ENCODE measurements at places on chromosomes 12 and 14.

GRCh38 chr12:128687851-128688250, 135.9 kb downstream of the SLC15A4 start:
- DNase-seq: no peak

DNA sequence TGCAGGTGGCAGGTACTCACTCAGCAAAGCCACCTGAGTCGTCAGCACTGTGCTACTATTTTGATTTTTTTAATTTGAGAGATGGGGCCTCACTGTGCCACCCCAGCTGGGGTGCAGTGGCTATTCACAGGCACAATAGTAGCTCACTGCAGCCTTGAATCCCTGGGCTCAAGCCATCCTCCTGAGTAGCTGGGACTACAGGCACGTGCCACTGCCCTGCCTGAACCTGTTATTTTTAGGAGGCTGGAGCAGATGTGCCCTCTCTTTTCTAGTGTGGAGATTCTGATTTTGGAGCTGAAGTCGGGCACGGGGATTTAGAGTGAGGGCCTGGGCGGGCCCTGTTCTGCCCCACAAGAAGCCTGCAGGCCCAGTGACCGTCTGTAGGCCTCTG, 17.3 kb downstream of the SLC25A47 start:
- no peak for DNase-seq

DNA sequence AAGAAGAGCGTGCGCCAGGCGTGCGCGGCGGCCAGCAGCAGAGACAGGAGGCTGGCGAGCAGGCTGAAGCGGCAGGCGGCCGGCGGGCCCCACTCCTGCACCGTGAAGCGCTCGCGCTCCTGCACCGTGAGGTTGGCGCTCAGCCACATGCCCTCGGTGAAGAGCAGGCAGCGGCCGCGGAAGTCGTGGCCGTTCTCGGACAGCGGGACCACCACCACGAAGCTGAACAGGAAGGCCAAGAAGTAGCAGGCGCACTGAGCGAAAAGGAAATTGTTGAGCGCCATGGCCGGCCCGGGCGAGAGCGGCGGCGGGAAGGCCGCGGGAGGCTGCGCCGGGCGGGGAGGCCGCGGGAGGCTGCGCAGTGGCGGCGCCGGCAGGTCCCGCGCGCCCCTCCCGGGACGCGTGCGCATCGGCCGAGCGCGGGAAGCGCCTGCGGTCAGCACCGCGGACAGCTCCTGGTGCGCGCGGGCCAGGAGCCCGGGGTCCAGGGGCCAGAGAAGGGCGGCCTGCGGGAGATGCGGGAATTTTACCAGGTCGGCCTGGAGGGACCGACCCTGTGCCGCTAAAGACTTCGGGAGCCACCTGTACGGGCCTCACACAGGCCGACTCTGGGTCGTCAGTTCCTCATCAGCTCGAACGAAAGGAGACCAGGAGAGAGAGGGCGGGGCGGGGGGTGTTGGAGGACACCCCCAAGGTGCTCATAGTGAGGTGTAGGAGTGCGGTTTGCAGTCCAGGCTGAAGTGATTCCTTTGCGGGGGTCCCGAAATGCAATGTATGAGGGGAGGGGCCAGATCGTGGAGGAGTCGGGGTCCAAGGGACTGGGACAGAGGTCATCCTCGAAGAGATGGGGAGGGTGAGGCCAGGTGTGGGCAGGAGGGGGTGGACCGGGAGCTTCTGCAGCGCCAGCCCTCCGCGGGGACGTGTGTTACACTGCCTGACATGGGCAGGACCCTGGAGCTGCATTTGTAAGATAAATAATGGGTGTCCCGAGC, at the start of gene TMEM179:
Gene TMEM179 (minus strand): TSS at position 315 of the 992 bp plus-strand sequence. CDS start 31 bp downstream, at position 284.
- no peak for DNase-seq

- DNase-seq: peak; percentile 37
These were observed 16.7 kb upstream of the CD163L1 start for GRCh38 chr12:7460375-7461259.

DNA sequence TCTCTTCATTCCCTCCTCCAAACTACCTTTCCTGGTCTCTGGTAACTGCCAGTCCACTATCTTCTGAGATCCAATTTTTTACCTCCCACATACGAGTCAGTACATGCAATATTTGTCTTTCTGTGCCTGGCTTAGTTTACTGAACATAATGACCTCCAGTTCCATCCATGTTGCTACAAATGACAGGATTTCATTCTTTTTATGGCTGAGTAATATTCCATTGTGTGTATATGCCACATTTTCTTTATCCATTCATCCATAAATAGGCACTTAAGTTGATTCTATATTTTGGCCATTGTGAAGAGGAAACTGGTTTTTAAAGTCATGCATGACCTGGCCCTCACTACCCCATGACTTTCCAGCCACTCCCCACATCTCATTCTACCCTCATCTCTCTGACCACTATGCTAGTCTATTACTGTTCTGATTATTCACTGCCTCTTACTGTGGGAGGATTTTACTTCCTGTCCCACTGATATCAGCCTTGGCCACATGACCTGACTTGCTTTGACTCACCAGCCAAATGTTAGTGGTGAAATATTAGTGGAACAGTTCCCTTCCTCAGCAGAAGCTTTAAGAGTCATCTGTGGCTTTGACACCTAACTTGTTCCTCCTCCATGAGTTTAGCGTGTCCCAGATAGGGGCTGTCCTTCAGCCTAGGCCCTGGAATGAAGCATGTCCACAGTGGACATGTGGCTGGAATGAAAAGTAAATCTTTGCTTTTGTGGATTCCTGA, 52.2 kb downstream of the GOLGA5 start:
- DNase-seq: no peak

DNA sequence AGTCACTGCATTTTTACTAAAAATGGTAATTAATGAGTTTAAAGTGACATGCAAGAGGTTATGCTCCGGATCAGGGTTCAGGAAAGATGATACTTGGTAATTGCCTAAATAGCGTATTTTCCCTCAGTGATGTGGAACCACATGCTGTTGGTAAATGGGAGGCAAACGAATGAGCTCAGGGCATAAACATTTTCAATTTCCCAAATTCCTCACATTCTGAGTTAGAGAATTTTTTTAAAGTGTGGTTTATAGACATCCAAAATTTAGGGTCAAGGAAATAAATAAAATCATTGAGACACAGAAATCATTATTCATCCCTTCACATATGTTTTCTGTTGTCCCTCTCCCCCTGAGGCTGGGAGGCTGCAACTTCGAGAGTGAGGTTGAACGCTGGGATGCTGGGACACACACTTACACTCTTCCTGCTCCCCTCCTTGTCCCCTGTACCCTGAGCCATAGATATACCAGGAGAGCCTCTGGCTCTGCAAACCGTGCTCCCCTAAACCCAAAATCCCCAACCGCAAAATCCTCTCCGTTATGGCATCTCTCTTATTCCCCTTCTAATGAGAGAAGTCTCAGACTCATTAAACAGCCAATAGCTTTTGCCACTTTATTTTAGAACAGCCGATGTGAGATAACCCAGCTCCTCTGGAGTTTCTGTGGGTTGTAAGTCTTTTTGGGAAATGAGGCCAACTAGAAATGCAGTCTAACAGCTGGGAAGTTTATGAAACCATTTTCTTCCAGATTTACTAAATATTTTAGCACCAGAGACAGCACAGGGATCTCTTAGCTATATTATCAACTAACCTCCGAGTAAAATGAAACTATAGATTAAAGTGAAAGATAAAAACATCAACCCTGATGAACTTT, 21.4 kb upstream of the ADGRD1 start:
- no peak for DNase-seq

DNA sequence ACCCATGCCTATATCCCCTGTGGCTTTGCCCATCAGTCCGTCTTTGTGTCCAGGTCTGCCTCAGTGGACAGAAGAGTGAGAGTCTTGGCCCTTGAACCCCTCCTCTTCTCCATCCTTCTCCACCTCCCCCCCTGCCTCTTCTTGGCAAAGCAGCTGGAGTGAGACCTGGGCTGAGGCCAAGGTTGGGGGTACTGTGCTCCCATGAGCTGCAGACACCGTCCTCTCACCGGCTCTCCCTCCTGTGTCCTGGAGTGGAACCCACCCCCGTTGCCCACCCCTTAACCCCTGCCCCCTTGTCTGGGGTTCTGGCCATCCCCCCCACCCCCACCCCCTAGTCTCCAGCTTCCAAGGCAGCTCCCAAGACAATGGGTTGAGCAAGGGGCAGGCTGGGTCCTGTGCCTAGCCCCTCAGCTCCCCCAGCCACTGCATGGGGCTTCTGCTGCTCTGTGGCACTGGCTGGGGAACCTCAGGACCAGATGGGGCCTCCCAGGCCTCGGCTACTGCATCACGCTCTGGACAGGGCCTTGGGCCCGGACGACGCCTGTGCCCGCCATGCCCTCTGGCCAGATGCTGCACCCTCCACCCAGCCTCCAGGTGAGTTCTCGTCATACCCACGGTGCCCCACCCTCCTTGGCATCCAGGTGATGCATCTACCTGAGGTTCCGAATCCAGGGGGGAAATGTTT, 35.7 kb downstream of the RTL1 start:
- no peak for DNase-seq

GRCh38 chr12:127830065-127830460, 436.9 kb upstream of the TMEM132C start:
- DNase-seq: no peak

- no peak for DNase-seq
These were observed 23.2 kb upstream of the PTGDR start for GRCh38 chr14:52244328-52244727.

- no peak for DNase-seq
These were observed 141.7 kb downstream of the PIK3C2G start for GRCh38 chr12:18402872-18403611.

- no peak for DNase-seq
These were observed 70.7 kb upstream of the SSTR1 start for GRCh38 chr14:38137005-38137404.

DNA sequence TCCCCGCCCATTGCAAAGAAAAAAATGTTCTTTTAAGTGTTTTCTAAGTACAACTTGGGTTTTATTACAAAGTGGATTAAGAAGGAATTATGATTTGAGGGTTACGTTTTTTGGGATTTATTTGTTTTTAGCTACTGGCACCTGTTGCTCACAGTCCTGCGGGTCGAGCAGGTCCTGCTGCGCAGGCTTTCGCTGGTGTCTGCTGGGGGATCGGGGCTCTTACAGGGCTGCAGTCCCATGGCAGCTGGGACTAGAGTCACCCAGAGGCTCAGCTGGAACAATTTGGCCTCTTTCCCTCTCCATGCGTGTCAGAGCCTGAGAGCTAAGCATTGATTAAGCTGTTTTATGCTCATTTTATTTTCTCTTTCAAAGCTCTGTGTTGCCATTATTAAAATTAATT, 55.6 kb upstream of the DYNC1H1 start:
- DNase-seq: no peak

- DNase-seq: no peak
These were observed 706.5 kb downstream of the MED13L start for GRCh38 chr12:115571027-115571426.

DNA sequence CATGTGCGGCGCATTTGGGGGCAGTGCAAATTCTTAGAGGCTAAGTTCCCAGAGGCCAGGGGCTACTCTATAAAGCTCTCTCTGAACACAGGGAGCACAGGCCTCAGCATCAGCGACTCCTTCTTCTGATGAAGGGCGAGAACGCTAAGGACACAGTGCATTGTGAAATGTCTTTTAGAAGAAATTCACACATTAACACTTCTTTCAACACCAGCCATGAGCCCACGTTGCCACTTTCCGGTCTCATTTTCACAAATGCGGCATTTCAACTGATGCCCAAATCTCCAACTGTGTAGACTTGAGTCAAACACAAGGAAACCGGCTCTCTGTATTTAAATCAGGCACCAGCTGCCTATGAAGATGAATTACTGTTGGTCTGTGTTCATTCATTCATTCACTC, 162.0 kb downstream of the FOXN3 start:
- DNase-seq: no peak

DNA sequence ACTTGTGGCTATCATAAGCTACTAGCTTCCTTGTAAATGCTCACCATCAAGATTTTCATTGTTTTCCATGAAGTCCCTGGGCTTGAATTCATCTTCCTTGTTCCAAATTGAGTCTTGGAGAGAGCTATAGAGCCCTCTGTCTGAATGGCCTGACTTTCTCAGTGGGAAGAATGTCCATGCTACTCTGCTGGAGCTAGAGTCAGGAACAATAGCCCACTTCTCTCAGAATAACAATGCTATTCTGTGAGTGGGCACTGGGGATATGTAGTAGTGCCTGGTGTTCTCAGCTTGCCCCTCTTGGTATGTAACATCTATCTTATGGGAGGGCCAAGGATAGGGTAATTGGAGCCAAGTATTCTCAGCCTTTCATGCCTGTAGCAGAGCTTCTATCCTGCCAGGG, 127.6 kb upstream of the TRHDE start:
- no peak for DNase-seq

DNA sequence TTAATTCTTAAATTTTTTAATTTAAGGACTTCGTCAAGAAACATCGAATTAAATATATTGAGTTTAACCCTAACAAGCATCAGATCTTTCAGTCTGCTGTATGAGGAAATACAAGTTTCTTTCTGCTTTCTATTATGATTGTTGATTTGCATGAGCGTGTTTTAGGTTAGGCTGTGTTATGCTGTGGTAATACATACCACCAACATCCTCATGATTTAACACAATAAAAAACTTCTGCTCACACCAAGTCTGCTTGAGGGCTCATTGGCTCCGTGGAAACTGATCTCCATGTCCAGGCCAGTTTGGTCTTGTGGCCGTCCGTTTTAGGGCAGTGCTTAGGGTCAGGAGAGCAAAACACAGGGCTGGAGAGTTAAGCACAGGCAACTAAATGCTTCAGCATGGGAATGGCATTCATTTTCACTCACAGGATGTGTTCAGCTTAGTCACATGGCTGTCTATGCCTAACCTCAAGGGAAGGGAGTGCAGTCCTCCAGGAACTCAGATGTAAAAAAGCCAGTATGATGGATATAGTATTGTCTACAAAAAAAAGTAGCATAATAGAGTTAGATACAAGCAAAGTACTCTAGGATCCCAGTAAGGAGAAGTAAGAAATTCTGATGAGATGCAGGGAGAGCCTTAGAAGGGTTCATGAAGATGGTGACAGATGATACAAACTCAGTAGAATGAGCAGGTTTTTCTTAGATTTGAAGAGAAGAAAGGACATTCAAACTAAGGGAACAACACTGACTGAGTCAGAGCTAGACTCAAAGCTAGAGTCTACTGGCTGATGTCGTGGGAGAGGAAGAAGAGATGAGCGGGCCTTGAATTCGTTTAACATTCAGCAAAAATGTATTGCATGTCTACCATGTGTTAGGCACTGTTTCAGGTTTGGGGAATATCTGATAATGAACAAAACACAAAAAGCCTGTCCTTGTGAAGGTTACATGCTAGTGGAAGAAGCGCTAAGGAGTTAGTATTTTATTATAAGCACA, 16.3 kb downstream of the MARK3 start:
- DNase-seq: no peak

GRCh38 chr14:71588028-71588427, 344.2 kb upstream of the RGS6 start:
- no peak for DNase-seq

Data from T-cell (primary cell).